CD4-positive, alpha-beta T cell (primary cell): ENCODE measurements at places on chromosomes 7 and 10. TPM values are rescaled to one million over a fixed set of nuclear protein-coding genes. Genes with fewer than 3 reads are reported as not detected.

- no peaks in the 10 kb centered on the region for H3K27me3 ChIP-seq
- peaks cover 16% of the 10 kb centered on the region for H3K4me1 ChIP-seq
- H3K4me3 ChIP-seq, result no peak overlapping the region
These were observed 12.0 kb downstream of the INPP5F start for GRCh38 chr10:119737823-119738222.

CDNF gene
- total RNA-seq, result 3.2 TPM

SFRP5 gene
- total RNA-seq, result not detected

NKX1-2 gene
- not detected for total RNA-seq
